ENCODE measurements at places on chromosomes 2 and 18.

DNA sequence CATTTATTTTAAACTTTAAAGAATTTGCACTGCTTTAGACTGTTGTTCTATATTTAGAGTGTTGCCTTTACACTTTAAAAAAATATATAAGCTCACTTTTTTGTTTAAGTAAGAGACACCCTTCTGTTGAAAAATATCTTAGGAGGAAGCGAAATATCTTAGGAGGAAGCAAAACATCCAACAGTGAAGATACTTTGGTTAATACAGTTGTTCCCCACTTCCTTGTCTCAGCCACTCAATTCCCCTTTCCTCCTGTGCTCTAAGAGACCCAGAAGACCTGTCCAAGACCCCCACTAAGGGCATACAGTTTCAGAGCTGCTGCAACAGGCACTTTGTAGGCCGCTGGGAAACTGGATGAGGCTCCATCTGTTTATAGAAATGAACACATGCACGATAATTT, 5.7 kb downstream of the SERPINB8 start:
- no peak for DNase-seq

- DNase-seq: no peak
Observed at GRCh38 chr2:222652491-222653255, 3.2 kb downstream of the FARSB start.

- DNase-seq: no peak
Observed at GRCh38 chr2:47061944-47062678, 93.0 kb downstream of the STPG4 start.

- no peak for DNase-seq
Observed at GRCh38 chr18:59540780-59541179, 156.4 kb downstream of the CCBE1 start.

- no peak for DNase-seq
Observed at GRCh38 chr2:150710916-150711315, 223.4 kb upstream of the RND3 start.

DNA sequence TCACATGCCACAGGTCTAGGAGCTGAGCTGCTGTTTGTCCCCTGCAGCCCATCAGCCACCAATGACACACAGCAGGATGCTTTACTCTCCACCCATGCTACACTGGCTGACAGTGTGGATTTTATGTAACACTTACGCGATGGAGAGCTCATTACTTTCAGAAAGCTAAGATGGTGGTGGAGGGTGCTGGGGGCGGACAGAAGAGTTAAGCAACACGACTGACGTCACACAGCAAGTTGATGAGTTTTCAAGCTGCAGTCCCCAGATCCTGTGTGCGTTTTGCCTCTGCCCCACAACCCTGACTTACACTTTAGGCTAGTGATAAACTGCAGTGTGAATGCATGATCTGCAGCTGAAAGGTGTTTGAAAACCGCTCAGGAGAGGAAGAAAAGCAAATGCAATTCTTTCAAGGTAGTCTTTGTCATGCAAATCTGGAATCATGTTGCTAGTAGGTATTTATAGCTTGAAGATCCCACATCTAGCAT, 42.4 kb downstream of the MRPS5 start:
- no peak for DNase-seq

DNA sequence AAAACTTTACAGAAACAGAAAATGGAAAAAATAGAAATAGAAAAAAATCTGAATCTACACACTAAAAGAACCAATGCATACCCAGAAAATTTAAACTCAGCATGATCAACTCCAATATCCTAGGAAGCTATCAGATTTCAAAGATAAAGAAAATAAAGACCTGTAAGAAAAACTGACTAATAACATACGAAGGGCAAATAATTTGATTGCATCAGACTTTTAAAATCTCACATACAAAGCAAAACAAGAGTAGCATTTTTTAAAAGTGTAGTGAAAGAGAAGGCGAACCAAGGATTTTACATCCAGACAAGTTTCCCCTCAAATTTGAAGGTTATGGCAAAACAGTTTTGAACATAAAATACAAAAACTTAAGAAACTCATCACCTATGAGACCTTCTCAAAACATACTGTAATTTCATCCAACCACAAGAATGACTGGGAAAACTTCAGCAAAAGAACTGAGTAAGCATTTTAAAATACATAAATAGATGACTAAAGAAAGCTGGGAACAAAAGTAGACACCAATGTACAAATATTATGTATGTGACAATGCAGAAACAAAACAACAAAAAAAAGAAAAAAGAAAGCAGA, 54.8 kb downstream of the NBAS start:
- DNase-seq: no peak

DNA sequence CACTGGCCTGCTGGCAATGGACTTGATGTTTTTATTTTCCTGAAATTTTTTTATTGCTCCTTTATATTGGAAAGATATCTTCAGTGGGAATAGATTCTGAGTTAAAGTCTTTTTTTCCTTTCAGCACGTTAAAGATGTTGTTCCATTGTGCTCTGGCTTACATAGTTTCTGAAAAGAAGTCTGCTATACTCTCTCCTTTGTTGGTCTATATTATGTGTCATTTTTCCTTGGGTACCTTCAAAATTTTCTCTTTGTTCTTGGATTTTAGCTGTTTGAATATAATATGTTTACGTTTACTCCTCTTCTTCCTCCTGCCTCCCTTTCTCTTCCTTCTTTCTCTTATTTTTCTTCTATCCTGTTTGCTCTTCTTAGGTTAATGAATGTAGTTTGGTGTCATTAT, 105.5 kb downstream of the CAPN13 start:
- no peak for DNase-seq

- DNase-seq: no peak
Observed at GRCh38 chr2:144834998-144835633, 315.2 kb upstream of the ZEB2 start.

DNA sequence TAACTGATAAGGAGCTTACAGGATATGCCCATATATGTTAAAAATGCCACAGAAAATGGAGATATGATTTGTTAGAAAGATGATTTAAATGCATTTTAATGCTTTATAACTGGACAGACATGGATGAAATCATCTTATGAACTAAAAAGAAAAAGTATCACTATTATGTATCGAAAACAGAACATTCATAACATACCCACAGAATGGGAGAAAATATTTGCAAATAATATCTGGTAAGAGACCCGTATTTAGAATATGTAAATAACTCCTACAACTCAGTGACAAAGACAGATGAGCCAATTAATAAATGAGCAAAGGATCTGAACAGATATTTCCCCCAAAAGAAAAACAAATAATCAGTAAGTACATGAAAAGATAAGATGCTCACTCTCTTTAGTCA, 24.3 kb upstream of the MGAT5 start:
- no peak for DNase-seq

GRCh38 chr2:168521053-168521741, 65.1 kb downstream of the CERS6 start:
- DNase-seq: no peak

DNA sequence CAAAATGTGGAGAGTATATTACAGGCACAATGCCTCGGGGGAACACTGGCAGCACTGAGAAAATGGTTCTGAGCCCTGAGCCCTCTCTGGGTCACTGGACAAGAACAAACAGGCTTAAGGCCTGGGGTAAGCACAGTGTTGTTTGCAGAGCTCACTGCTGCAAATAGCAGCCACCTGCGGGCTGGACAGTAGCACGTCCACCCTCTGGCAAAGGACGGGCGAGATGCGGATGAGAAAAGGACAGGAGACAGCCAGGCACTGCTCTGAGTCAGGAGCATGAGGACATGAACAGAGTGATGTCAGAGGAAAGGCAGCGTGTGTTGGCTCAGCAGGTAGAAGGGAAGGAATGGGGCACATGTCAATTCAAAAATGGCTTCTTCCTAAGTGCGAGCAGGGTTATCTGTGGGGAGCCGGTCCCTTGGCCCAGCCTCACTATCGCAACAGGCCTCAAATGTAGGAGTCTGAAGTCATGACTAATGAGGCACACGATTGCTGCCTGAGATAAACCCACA, 25.9 kb upstream of the NEB start:
- no peak for DNase-seq

DNA sequence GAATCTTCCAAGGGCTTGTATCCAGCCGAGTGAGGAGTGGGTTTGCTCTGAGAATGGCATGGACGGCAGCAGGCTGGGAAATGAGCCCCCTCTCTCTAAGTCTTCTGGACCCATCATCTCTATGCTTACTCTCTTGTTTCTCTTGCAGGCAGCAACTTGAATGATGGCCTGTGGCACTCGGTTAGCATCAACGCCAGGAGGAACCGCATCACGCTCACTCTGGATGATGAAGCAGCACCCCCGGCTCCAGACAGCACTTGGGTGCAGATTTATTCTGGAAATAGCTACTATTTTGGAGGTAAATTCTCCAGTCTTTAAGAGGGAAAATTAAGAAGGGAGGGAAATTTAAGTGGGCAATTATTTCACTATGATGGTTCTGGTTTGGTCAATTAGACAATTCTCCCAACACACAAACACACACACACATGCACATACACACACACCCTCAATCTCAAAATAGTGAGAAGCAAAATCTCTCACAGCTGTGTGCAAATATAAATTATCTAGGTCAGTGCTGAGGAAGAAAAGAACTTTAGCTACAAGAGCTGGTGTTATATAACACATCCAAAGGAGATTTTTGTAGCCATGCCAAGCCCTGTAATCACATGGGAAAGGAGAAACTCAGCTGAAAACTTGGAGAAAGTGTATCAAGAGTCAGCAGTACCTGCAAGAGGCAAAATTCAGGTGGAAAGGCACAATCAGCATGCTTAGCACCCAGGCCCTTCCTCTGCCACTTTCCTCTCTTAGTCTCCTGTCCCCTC, 499.2 kb downstream of the CNTNAP5 start:
- no peak for DNase-seq

- DNase-seq: no peak
Observed at GRCh38 chr2:887639-888038, 63.0 kb upstream of the SNTG2 start.

- DNase-seq: no peak
Observed at GRCh38 chr2:231597627-231598026, 5.0 kb downstream of the TEX44 start.

- DNase-seq: no peak
Observed at GRCh38 chr18:35778850-35779627, 193.4 kb upstream of the RMP24 start.

All from stimulated activated CD4-positive, alpha-beta T cell treated with anti-CD3 and anti-CD28 coated beads, Interleukin-4, amount 100 ng/mL, for 48 hours (primary cell).